ENCODE measurements at places on chromosomes 1 and 21.

- DNase-seq, result no peak
Measured at GRCh38 chr1:159000625-159001024, 9.1 kb upstream of the IFI16 start.

DNA sequence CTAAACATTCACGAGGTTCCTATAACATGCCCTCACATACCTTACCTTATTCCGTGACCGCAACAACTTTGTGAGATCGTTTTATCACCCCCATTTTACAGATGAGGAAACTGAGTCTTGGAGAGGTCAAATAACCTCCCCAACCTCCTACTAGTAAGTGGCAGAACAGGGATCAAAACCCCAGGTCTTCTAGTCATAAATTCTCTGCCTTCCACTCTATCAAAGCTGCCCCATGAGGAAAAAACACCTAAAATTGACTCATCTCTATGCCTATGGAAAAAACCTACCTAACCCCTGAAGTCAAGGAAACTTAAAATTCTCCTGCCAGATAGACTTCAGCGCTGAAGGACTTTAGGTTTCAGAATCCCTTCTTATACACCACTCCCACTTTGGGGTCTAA lies 69.5 kb upstream of the ERRFI1 start:
- DNase-seq, result no peak

GRCh38 chr1:100397681-100398080 lies 45.4 kb downstream of the CDC14A start:
- no peak for DNase-seq

DNA sequence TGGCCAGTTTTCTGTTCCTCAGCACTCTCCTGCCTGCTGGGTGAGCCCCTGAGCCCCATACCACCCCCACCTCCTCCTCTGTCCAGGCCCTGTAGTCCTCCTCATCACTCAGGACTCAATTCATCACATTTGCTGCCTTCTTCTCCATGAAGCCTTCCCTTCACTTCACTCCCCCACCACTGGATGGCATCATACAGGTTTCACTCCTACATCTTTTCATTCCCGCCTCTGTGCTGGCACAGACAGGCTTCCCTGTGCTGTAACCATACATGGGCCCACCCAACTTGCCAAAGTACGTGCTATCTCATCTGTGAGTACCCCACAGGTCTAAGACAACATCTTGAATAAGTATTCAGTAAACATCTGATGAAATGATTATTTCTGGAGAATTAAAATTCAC lies 56.9 kb downstream of the SLC45A1 start:
- DNase-seq, result no peak

DNA sequence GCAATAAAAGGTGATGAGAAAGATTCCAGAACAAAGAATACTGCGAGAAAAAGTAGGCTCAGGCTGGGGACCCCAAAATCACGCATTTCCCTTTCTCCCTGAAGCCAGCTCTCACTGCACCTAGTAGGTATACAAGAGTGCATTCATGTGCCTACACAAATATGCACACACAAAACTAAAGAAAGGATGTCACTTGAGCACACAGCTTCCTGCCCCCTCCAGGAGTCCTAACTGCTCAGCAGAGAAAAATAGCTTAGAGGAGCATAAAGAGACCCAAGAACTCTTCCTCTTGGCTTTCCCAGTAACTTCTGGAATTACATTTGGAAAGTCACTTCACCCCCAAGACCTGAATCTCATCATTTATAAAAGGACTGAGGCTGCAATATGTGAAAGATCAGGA lies 38.0 kb downstream of the JAK1 start:
- no peak for DNase-seq

DNA sequence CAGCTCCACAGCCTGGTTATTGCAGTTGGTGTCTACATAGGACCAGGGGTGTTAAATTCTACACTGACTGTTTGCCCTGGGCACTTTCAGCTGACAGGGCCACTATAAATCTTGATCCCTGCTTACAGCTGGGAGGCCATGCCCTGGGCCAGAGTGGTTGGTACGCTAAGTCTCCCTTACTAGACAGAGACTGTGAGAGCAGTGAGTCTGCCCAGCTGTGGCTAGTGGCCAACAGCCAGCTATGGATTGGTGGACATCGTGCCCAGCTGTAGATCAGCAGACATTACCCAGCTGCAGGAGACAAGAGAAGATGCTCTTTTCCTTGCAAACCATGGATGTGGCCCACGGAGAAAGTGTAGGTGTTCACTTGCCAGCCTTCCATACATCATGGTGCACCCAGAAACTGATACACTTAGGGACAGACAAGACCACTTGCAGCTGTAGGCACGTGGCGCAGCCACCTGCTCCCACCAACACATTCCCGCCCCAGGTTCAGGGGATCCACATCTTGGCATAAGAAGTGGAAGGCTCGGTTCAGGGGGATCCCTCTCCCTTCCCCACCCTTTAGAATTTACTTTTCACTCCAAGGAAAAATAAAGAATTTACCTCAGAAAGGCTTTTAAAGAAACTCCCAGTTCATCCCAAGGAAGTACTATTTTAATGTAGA lies 16.4 kb upstream of the PAX7 start:
- no peak for DNase-seq

DNA sequence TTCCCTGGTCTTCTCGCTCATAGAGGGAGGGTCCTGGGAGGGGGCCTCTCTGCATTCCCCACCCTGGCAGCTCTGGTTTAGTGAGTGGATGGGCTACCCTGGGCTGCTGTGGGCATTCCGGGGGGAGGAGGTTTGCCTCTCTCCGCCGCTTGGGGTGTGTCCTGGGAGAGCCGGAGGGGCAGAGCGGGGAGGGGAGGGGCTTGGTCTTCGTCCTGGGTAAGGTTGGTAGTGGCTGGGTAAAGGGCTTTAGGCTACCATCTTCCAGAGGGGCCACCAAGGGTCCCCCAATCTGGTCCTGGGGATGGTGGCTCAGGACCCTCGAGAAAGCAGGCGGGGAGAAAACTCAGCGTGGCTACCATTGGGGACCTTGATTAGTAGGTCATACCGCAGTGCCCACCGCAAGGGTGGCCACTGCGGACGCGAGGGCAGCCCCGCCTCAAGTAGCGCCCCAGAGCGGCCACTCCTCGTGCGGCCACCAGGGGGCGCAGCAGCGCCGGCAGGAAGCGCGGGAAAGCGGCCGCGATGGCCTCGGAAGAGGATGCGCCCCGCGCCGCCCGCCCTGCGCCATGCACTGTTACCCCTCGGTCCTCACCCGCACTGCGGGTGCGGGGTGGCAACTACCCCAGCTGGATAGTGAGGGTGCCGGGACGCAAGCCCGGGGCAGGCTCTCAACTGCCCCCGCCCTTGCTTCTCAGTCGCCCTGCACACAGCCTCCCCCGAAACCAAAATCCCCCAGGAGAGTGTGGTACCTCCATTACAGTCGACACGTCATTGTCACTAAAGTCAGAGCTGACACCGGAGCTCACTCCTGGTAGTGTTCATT lies 44.1 kb upstream of the SLC25A33 start:
- DNase-seq, result peak; percentile 56

GRCh38 chr1:160971618-160972056 lies 17.0 kb upstream of the ITLN2 start:
- DNase-seq, result peak; percentile 22

DNA sequence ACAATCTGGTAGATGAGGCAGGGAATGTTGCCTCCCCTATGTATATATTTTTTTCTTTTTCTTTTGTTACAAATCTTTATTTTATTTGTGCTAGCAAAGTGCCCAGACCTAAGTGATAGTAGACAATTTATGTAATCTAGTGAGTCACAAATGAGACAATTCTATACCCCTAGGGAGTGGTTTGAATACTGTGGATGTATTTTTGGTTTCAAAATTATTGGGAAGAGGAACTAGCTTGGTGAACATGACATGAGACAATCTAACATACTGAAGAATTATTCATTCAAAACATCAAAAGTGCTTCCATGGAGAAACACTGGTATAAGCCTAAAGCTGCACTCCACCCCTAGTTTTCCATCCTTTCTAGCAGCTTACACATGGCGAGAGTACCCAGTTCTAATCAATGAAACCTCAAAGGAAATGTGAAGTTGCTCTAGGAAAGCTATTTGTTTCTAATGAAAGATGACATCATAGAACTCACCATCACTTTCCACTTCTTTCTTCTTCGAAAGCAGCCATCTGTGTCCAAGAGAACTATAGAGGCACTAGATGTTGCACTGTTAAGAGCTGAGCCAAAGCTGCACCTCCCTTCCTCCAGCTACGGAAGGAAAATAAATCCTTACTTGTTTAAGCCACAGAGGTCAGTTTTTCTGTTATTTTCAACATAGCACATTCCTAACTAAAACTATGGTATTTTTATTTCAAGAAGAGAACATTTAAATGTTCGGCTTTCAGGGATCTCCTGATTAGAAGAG lies 764.6 kb downstream of the LTN1 start:
- no peak for DNase-seq

DNA sequence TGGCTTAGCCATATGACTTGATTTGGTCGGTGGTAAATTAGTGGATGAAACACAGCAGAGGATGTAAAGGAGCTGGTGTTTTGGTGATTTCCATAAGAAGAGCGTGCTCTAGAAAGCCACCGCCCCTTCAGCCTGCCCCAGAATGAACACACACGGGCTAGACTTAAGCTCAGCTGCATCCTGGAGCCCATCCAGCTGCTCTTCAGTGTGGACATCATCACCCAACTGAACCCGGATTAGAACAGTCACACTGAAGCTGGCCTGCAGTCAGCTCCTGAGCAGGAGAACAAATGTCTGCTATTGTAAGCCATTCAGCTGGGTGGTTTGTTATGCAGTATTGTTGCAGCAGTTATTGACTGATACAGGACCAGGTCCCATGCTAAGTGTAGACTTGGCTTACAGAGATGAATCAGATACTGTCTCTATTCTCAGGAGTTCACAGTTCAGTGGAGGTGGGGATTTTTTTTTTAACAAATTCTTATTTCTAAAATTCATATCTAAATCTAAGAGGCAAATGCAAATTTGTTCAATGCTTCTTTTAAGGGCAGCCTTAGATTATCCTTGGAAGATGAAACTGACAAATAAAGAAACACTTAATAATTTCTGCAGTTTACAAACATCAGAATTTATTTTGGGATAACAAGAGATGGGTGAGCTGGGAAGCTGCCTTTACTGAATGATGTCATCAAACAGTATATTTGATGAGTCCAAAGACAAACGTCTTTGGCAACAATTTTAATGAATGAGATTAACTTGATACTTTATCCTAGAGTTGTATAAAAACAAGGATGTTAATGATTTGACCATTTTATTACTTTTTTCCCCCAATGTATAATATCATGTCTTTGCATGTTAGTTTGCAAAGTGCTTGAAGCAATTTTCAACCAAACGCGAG lies 251.2 kb downstream of the TRABD2B start:
- DNase-seq, result no peak

GRCh38 chr1:235908742-235909520 lies 42.2 kb upstream of the LYST start:
- no peak for DNase-seq

- no peak for DNase-seq
Measured at GRCh38 chr1:60090655-60091054, 17.1 kb upstream of the C1orf87 start.

DNA sequence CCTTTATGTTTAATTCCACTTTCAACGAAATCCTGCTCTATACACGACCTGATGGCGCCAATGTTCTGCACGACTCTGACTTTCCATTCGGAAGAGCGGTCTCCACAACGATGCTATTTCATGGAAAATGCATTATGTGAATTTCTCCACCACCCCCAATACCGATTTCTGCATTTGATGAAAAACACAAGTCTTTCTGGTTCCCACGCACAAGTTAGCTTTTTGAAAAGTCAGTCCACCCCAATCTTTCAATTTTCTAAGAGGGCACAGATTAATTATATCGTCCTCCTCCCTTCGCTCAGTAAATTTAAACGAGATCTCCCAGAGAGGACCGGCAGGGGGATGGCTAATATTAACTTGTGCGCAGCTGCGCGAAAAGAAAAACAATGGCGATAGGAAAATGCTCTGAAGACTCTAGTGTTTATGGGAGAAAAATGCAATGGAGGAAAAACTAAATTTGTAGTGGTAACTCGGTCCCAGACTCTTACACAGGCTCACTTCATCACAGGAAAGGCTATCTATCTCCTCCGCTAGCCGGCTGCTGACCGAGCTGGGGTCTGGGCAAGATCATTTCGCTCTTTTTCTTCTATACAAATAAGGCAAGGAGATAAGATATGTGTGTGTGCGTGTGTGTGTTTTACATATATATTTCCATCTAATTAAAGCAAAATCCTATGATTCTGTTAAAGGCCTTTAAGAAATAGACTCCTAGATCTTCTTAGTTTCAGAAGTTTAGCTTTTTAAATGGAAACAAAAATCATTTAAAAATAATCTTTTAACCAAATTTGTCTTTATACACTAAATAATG lies 1.2 kb upstream of the LHX8 start:
- no peak for DNase-seq

- DNase-seq, result no peak
Measured at GRCh38 chr1:187630653-187631380, 802.1 kb downstream of the PLA2G4A start.

DNA sequence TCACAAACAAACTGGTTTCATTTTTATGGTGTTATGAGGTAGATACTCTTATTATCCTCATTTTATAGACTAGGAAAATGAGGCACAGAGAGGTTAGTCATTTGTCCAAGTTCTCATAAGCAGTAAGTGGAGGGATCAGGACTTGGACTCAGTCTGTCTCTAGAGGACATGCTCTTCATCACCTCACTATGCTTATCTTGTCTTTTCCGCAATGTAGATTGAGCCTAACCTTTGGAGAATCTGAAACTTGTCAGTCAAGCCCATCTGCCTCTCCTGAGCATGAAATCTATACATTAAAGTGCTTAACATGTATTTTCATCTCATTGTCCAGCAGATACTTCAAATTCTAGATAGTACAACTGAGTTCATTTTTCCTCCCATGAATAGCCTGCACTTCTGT lies 11.8 kb upstream of the CDC14A start:
- no peak for DNase-seq

All from stimulated activated CD4-positive, alpha-beta T cell treated with anti-CD3 and anti-CD28 coated beads, TNF-alpha, amount 100 ng/mL, for 24 hours (primary cell).